ENCODE measurements at places on chromosomes 16 and 17. TPM values are rescaled to one million over a fixed set of nuclear protein-coding genes. Genes with fewer than 3 reads are reported as not detected.

TMED6 gene
- not detected for total RNA-seq

GSPT1 gene
- total RNA-seq, result 186 TPM

SLC5A10 gene
- total RNA-seq, result 0.36 TPM

ASIC2 gene
- total RNA-seq, result 2.2 TPM

TEKT5 gene
- total RNA-seq, result not detected

PPM1D gene
- total RNA-seq, result 17.1 TPM

CLN3 gene
- total RNA-seq, result 34.9 TPM

KRTAP4-16 gene
- not detected for total RNA-seq

HLF gene
- 0.08 TPM for total RNA-seq

DLX4 gene
- 1.7 TPM for total RNA-seq

SAMD14 gene
- total RNA-seq, result 0.68 TPM

CCL23 gene
- total RNA-seq, result not detected

GLTPD2 gene
- total RNA-seq, result not detected

CAVIN1 gene
- 438 TPM for total RNA-seq

MT1M gene
- total RNA-seq, result not detected

CDH1 gene
- 4.2 TPM for total RNA-seq

CDC42EP4 gene
- 65.1 TPM for total RNA-seq

GNAO1 gene
- total RNA-seq, result 0.65 TPM

NQO1 gene
- 2,481 TPM for total RNA-seq

CCL13 gene
- not detected for total RNA-seq

ZNF624 gene
- 1.6 TPM for total RNA-seq

KRTAP3-2 gene
- total RNA-seq, result not detected

PPP1R27 gene
- not detected for total RNA-seq

TNFRSF17 gene
- not detected for total RNA-seq

ZNF785 gene
- total RNA-seq, result not detected

ZP2 gene
- not detected for total RNA-seq

KRTAP4-3 gene
- not detected for total RNA-seq

ABCA8 gene
- total RNA-seq, result 0.59 TPM

WDR59 gene
- total RNA-seq, result 33.0 TPM

SLC22A31 gene
- 1.9 TPM for total RNA-seq

TBC1D3C gene
- total RNA-seq, result 0.07 TPM

All from A549 treated with GW870086 at 1 μM for 4 hours (cell line).